ENCODE measurements at places on chromosomes 1 and 21. TPM values are rescaled to one million over a fixed set of nuclear protein-coding genes. Genes with fewer than 3 reads are reported as not detected.

GRCh38 chr1:93658188-93658587 is 23.4 kb downstream of the BCAR3 start:
- no peak for DNase-seq

DNA sequence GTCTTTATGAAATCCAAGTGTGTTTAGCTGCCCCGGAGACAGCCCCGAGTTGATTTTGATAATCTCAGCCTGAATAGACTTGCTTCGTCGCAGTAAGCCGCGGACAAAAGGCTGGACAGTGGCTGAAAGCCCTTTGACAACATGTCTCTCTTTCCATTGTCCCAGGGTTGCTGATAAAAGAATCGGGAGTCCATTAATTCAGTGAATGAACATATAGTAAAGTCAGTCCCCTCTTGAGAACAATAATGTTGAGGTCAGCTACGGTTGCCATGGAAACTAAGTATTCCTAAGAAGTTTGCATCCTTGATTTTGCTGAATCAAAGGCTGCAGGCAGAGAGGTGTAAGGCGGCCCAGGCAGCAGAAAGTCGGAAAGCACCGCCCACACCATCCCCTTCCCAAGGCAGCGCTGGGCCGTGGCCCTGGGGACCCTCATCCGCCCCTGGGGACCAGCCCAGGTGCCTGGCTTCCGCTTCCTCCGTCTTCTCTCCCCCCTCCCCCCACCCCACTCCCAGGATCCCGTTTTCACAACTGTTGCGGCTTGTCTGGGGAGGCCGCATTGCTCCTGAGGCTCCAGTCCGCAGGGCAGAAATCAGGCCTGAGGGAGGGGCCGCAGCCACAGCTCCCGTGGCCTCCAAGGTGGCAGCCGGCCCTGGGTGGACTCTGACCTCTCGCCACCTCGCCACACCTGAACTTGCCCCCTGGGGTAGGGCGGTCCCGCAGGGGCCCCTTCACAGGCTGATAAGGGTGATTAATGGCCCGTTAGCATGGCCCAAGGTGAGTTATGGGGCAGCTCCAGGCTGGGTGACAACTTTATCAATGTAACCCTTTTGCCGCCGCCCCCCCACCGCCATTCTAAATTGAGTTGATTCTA is 180.9 kb downstream of the PRDM16 start:
- DNase-seq: no peak

- no peak for DNase-seq
Measured at GRCh38 chr1:32509939-32510338, 29.3 kb upstream of the ZBTB8A start.

DNA sequence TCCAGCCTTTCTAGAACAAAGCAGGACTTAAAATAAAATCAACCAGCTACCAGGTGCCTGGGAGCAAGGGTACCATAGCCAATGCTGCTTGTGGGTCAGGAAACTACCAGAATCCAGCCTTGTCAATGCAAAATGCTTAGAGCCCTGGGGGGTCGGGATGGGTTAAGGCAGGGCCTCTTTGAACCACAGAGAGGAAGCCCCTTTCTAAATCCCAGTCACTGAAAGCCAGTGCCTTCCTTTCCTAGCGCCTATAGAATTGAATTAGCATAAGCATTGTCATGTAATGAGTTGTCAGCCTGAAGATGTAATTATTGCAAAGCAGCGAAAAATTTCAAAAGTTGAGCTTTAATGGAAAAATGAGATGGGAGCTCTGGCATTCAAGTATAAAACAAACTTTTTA is 176.6 kb upstream of the DAB1 start:
- no peak for DNase-seq

GRCh38 chr21:26554365-26554764 is 18.7 kb downstream of the CYYR1 start:
- no peak for DNase-seq

DNA sequence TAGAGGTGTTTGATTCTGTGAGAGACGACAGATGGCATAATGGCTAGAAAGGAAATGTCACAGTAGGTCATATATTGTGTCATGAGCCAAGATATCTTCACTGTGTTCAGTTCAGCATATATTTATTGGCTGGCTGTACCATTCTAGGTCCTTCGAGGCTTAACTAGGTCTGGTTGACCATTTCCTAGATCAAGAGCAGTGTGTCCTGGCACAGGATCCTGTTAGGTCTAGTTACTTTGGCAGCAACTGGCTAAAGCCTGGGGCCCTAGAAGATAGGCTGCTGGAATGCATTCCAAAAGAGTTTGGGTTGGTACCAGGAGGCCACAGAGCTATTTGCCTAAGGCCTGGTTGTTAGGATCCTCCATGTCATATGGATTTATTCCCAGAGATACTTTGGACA is 20.9 kb downstream of the ZBTB40 start:
- no peak for DNase-seq

- no peak for DNase-seq
Measured at GRCh38 chr1:33442141-33442540, 11.2 kb upstream of the PHC2 start.

DNA sequence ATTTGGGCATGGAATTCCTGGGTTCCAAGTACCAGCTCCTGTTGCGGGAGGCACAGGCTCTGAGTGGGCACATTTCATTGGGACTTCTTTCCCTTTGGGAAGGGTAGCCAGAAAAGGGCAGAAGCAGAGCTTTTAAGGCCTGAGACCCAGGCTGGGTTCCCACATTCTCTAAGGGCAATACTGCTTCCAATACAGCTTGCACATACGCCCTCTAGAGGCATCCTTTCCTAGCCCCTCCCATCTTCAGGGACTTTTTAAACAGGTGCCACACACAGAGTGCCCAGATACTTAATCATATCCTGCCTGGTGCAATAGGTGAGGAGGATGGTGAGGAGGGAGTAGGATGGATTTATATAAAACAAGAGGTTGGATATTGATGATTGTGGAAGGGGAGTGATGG is 5.7 kb downstream of the GPR88 start:
- DNase-seq: no peak

- no peak for DNase-seq
Measured at GRCh38 chr1:169914531-169914930, 20.8 kb upstream of the SCYL3 start.

PIAS3 gene
- total RNA-seq: 6.1 TPM

LCE1E gene
- not detected for total RNA-seq

SIKE1 gene
- 86.8 TPM for total RNA-seq

SLAMF1 gene
- not detected for total RNA-seq
